ENCODE measurements at places on chromosomes 4 and X. TPM values are rescaled to one million over a fixed set of nuclear protein-coding genes. Genes with fewer than 3 reads are reported as not detected.

Gene PHOX2B
- total RNA-seq = not detected

Gene FGF13
- total RNA-seq = not detected

Gene PCDH18
- not detected for total RNA-seq

Gene SOWAHB
- not detected for total RNA-seq

DNA sequence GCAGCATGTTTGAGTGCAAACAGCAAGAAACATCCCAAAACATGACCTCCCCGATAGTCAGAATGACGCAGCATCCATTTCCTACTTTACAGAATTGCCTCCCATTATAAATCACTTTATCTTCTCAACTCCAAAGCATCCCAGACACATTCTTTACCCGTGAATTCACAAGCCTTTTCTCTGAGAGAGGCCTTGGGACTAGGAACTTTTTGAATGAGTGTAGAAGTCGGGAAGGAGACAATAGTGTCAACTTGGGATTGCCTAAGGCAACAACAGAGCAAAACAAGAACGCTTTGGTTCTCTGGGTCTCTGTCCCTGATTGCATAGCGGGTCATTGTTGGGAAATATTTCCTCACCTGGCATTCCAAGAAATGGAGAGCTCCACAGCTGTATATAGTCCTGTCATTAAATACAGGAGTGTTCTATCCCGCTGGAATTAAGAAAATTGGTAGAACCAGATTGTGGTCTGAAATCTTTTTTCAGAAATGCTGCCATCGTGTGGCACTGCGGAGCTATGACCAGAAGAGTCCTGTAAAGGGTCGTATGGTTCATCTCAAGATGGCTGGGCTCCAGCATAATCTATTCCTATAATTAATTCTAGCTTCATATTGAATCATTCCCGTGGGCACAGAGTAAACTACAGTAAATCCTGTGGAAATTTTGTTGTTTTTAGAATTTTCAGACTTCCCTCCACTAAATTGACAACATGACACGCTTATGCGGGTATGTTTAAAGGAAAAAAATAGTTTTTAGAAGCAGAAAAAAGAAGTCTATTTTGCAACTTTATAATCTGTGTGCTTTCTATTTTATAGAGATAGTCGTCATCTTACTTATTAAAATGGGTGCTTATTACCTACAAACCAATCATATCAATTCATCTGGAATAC is 2.0 kb upstream of the SPP1 start:
- H3K36me3 ChIP-seq = no peaks in the 10 kb centered on the region
- no peak overlapping the region for H3K27ac ChIP-seq
- H3K4me3 ChIP-seq = no peak overlapping the region
- H3K27me3 ChIP-seq = peaks cover 29% of the 10 kb centered on the region
- DNase-seq = peak; percentile 58
- peaks cover 4% of the 10 kb centered on the region for H3K4me1 ChIP-seq

- H3K4me3 ChIP-seq = no peak overlapping the region
- DNase-seq = no peak
- H3K27ac ChIP-seq = no peak overlapping the region
- H3K4me1 ChIP-seq = peaks cover 11% of the 10 kb centered on the region
These were observed 39.9 kb upstream of the AFAP1 start for GRCh38 chr4:7979652-7979968.

DNA sequence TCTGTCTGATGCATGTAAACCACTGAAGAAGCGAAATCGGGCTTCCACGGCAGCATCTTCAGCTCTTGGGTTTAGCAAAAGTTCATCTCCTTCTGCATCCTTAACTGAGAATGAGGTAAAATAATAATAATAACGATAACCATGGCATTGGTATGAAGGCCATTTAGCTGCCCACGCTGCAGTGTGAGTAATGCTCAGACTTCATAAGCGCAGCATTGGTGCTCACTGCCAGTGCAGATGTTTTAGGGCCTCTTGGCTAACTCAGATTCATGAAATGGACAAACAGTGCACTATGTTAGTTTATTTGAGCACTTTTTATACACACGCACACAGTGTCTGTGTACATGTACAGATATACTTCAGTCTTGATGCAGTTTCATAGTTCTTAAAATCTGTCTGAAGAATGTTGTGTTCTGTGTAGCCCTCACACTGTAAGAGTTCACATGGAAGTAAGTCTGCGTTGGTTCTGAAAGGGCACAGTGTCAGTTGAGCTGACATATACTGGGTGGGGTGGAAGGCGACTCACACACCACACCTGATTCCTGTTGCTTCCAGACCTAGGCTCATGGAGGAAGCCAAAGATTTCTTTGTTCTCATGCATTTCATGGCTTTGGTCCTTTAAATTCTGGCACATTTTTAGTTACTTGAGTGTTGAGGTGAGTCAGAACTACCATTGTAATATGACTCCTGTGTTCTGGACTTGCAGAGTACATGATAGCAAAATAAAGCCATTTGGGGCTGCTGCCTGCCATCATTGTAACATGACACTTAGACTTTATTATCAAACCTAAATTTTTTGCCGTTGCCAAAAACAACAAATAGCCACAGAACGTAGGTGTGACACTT is 68.7 kb downstream of the NSD2 start:
- H3K36me3 ChIP-seq = peaks cover 19% of the 10 kb centered on the region
- no peak for DNase-seq
- H3K4me1 ChIP-seq = no peaks in the 10 kb centered on the region
- H3K27me3 ChIP-seq = no peaks in the 10 kb centered on the region
- no peak overlapping the region for H3K27ac ChIP-seq

DNA sequence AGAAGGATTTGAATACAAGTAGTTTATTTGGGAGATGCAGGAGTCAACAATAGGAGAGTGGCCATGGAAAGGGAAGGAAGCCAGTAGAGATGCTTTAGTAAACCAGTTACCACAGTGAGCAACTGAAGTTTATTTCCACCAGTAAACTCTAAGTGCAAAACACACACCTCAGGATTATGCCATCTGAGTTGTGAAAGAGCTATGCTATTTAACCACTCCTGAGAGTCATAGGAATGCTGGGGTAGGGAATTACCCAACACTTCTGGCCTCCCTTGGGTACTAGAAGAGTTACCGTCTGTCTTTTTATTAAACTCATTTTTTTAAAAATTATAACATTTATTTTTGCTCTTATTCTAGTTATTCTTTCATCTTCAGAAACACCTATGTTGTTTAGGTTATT is 834.6 kb upstream of the AMOT start:
- no peak overlapping the region for H3K4me3 ChIP-seq
- no peaks in the 10 kb centered on the region for H3K4me1 ChIP-seq
- no peak overlapping the region for H3K27ac ChIP-seq
- no peaks in the 10 kb centered on the region for H3K27me3 ChIP-seq

DNA sequence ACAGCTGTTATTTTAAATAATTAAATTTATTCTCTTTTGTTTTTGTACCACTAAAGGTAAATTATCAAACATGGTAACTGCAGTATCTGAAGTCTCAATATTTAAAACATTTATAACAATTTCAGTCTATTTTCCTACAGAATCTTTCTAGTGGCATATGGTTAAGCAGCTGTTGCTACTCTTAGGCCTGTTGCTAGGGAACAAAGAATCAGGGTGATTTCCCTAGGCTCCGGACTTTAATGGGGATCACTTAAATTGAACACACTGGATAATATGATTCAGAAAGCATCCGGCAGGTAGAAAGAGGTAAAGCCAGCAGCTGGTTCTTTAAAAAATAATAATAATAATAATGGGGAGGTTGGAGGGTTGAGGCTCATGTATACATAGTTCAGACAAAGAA is 17.6 kb downstream of the FBXO8 start:
- DNase-seq = no peak
- no peak overlapping the region for H3K27ac ChIP-seq
- H3K27me3 ChIP-seq = no peaks in the 10 kb centered on the region
- H3K4me3 ChIP-seq = no peak overlapping the region
- peaks cover 3% of the 10 kb centered on the region for H3K36me3 ChIP-seq
- no peaks in the 10 kb centered on the region for H3K4me1 ChIP-seq

DNA sequence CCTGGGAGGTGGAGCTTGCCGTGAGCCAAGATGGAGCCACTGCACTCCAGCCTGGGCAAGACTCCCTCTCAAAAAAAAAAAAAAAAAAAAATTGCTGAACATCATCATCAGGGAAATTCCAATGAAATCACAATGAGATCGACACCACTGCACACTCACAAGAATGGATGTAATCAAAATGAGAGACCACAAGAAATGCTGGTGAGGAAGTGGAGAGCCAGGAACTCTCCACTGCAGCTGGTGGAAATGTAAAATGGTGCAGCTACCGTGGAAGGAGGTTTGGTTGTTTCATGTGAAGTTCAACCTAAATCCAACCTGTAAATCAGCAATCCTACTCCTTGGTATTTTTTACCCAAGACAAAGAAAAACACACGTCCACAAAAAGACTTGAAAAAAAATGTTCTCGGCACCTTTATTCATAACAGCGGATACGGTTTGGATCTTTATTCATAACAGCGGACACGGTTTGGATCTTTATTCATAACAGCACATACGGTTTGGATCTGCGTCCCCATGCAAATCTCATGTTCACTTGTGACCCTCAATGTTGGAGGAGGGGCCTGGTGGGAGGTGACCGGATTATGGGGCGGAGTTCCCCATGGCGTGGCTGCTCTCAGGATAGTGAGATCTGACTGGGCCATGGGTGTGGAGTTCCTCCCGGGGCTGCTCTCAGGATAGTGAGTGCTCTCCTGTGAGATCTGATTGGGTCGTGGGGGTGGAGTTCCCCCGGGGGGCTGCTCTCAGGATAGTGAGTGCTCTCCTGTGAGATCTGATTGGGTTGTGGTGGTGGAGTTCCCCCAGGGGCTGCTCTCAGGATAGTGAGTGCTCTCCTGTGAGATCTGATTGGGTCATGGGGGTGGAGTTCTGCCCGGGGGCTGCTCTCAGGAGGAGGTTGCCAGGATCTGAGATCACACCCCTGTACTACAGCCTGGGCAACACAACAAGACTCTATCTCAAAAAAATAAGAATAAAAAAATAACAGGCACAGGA is 7.7 kb downstream of the GAK start:
- no peak overlapping the region for H3K4me3 ChIP-seq
- H3K27ac ChIP-seq = no peak overlapping the region
- no peaks in the 10 kb centered on the region for H3K27me3 ChIP-seq
- peaks cover 71% of the 10 kb centered on the region for H3K4me1 ChIP-seq
- H3K36me3 ChIP-seq = peaks cover 5% of the 10 kb centered on the region

- H3K27me3 ChIP-seq = no peaks in the 10 kb centered on the region
- no peak for DNase-seq
- H3K27ac ChIP-seq = no peak overlapping the region
- no peaks in the 10 kb centered on the region for H3K36me3 ChIP-seq
- H3K4me3 ChIP-seq = no peak overlapping the region
These were observed 29.8 kb downstream of the SLC39A8 start for GRCh38 chr4:102315532-102315931.

DNA sequence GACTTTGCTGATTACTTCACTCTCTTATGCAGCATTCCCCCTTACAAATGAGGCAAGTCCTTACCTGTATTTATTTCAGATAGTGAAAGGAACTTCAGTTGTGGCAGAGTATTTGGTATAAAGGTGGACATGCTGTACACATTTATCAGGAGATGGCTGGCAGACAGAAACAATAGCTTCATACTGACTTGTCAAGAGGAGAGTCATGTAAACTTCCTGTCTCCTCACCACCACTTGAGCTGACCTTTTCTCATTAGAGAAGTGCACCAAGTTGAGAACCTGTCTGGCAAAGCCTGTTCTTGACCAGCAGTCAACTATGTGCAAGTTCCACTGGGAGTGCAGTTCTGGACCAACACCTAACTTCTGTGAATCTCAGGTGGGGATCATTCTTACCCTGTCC is 80.8 kb downstream of the LARP1B start:
- H3K27me3 ChIP-seq = no peaks in the 10 kb centered on the region
- no peak overlapping the region for H3K27ac ChIP-seq
- H3K4me1 ChIP-seq = no peaks in the 10 kb centered on the region
- no peaks in the 10 kb centered on the region for H3K36me3 ChIP-seq
- DNase-seq = no peak

- no peaks in the 10 kb centered on the region for H3K36me3 ChIP-seq
- H3K27ac ChIP-seq = no peak overlapping the region
- no peak overlapping the region for H3K4me3 ChIP-seq
- no peaks in the 10 kb centered on the region for H3K27me3 ChIP-seq
These were observed 99.5 kb downstream of the EFHC2 start for GRCh38 chrX:44244008-44244407.

GRCh38 chr4:17096692-17097091 is 198.2 kb upstream of the LDB2 start:
- H3K36me3 ChIP-seq = no peaks in the 10 kb centered on the region
- no peaks in the 10 kb centered on the region for H3K27me3 ChIP-seq
- DNase-seq = no peak
- H3K4me3 ChIP-seq = no peak overlapping the region

DNA sequence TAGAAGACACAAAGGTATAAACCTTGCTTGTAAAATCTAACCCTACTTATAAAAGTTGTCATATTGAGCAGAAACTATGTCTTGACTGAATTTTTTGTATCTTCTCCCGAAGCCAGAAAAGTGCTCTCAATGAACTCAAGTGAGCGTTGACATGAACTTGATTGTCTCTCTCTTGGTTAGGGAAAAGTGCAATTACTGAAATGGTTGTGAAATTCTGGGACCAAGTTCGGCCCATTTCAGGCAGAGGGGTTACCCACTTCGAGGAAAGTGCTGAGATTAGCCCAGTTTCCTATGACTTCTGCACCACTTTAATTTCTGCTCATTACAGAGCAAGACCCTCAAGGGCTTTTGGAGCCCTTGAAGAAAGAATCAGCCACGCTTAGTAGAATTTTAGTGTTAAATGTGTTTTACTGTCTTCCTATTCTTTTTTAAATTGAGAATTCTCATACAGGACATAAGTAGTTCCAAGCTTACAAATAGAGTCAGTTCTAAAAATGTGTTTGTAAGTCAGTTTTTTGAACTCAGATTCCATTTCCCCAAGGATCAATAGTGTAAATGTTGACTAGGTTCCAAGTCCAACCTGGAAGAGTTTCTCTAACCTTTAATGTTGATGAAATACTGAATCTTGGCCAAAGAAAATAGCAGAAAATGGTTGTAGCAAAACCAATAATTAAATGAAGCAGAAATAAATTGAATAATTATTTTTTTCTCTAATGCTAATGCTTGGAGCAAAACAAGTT is 125.7 kb upstream of the ACSL4 start:
- H3K4me3 ChIP-seq = no peak overlapping the region
- H3K36me3 ChIP-seq = no peaks in the 10 kb centered on the region
- DNase-seq = no peak
- no peaks in the 10 kb centered on the region for H3K4me1 ChIP-seq

- H3K27me3 ChIP-seq = no peaks in the 10 kb centered on the region
- H3K27ac ChIP-seq = peak overlapping the region; percentile 89
- peaks cover 17% of the 10 kb centered on the region for H3K36me3 ChIP-seq
- H3K4me1 ChIP-seq = peaks cover 41% of the 10 kb centered on the region
These were observed 708 bp downstream of the TMSB4X start for GRCh38 chrX:12975670-12975965.

DNA sequence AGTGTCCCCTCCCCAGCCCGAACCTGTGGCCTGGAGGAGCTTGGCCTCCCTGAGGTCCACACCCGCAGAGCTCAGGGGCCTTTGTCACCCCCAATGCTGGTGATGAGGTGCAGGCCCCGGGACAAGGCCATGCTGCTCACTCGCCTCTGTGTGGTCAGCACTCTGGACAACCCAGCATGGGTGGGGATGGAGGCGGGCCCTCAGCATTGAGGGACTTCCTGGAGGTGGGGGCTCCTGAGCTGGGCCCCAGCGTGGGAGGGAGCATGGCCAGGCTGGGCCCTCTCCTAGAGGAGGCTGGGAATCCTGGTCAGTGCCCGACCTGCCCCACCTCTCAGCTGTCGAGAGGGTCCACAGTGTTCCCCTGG is 30.6 kb downstream of the TACC3 start:
- DNase-seq = no peak
- no peaks in the 10 kb centered on the region for H3K27me3 ChIP-seq
- no peak overlapping the region for H3K27ac ChIP-seq

All from natural killer cell (primary cell).